ENCODE measurements at places on chromosomes 7 and 10.

- DNase-seq, result no peak
These were observed 303.7 kb downstream of the PRPF18 start for GRCh38 chr10:13890233-13891127.

DNA sequence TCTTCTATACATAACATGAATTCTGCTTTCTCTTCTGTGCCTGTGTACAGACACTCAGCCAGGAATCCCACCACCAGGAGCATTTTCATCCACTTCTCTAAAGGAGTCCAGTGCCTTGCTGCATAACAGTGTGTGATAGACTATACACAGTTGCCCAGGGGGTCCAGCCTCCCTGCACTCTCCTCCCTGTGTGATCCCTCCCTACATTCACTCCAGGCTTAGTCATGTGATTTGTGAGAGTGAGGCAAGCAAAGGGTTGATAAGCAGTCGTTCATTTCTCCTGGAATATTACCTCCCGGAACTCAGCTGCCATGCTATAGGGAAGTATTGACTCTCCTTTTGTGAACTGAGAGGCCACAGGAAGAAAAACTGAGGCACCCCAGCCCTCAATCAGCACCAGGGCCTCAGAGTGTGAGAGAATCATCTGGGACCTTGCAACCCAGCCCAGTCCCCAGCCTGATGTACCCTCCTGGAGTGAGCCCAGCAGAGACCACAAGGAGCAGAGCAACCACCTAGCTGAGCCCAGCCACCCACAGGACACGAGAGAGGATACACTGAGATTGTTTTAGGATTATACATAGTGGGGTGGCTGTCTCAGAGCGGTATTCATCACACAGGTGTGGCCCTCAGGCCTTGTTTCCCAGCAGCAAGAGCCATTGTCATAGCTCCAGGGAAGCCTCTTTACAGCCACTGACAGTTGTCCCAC is 45.0 kb upstream of the EEPD1 start:
- no peak for DNase-seq

GRCh38 chr7:45625067-45625466 is 50.9 kb downstream of the ADCY1 start:
- no peak for DNase-seq

DNA sequence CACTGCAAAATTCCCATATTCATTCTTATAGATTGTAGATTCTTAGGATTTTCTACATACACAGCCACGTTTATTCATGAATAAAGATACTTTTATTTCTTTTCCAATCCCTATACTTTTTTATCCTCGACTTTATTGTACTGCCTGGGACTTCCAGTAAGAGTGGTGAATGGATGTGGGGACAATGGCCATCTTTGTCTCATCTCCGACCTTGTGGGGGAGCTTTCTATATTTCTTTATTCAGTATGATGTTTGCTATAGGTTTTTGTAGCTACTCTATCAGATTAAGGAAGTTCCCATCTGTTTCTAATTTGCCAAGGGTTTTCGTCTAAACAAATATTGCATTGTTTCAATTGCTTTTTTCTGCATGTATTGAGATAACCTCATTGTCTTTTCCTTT is 184.3 kb downstream of the FOXP2 start:
- DNase-seq, result no peak

GRCh38 chr7:42025635-42026375 is 211.2 kb downstream of the GLI3 start:
- no peak for DNase-seq

DNA sequence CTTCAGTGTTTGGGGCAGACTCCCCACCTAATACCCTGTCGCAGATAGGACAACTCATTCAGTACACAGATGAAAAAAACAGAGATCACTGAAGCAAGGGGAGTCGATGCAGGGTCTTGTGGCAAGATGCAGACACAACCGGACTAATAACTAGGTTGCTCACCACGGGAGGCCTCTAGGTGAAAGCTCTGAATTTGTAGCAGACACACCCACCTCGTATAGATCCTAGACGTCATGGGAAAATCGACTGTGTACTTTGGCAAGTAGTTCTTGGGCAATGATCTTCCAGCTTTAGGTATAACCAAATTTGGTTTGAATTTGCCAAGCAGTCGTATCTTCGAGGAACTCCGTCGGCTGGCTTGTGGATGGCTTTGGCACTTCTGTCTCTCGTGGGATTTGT is 88.1 kb downstream of the TCF7L2 start:
- no peak for DNase-seq

GRCh38 chr7:28686418-28686800 is 271.7 kb downstream of the TRIL start:
- no peak for DNase-seq

GRCh38 chr10:58618158-58618676 is 105.5 kb downstream of the BICC1 start:
- no peak for DNase-seq

DNA sequence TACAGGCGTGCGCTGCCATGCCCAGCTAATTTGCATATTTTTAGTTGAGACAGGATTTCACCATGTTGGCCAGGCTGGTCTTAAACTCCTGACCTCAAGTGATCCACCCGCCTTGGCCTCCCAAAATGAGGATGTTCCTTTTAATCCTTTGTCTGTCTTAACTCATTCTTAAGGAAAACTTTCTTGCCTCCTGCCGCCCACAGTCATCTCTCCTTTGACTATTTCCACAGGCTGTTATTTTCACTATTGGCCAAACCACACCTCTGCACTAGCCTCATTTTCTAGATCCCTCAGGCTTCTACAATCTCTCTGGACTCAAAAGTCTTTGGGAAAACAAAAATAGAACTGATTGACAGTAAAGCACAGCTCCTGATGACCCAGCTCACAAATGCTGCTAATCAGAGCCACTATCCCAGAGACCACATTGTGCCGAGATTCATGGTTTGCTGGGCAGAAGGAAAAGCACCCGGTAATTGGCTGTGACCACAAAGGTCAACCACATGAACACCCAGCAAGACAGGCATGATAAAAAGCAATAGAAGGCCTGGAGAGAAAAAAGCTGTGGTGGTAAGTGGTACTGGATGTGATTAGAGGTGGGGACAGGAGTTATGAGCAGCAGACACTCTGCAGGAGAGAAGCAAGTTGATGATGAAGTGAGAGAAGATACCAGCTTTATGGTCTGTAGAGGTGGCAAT is 44.1 kb upstream of the ZNRF2 start:
- no peak for DNase-seq

GRCh38 chr7:31133497-31133896 is 81.4 kb downstream of the ADCYAP1R1 start:
- DNase-seq, result no peak

- DNase-seq, result no peak
These were observed 272.7 kb upstream of the MGMT start for GRCh38 chr10:129194181-129194870.

DNA sequence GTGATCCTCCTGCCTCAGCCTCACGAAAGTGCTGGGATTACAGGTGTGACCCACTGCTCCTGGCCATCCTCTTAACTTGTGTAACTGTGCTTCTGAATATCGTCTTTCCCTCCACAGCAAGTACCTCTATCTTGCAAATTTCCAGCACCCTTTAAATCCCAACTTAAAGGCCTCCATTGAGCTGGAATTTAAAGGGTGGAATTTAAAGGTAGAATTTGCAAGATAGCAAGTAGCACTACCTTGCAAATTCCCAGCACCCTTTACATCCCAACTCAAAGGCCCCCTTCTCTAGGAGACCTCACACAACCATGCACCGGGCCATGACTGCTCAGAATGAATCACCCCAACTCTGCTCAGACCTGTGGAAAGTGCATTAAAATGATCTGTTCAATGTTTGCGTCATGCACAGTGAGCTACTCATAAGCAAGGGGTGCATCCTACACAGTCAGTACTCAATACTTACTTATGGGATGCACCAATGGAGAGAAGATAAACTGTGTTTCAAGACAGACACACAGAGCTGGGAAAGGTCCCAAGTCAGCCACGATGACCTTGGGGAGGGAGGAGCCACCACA is 17.8 kb upstream of the SDK1 start:
- DNase-seq, result no peak

GRCh38 chr10:44977287-44978212 is 1.1 kb downstream of the DEPP1 start:
- DNase-seq, result no peak

DNA sequence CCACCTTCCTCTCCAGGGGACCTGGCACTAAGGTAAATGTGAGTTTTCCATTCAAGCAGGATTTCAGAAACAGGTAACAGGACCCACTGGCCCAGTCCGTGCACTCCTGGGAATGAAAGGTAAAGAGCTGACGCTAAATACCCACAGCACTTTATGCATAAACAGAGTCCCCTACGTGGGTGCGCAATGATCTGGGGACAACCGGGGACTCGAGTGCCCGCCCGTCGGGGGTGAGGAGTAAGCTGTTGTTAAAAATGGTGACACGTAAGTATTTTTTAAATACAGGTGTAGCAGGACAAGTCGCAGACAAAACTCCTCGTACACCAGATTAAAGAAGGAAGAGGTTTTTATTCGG is 47.2 kb upstream of the PPP2R2D start:
- DNase-seq, result no peak

DNA sequence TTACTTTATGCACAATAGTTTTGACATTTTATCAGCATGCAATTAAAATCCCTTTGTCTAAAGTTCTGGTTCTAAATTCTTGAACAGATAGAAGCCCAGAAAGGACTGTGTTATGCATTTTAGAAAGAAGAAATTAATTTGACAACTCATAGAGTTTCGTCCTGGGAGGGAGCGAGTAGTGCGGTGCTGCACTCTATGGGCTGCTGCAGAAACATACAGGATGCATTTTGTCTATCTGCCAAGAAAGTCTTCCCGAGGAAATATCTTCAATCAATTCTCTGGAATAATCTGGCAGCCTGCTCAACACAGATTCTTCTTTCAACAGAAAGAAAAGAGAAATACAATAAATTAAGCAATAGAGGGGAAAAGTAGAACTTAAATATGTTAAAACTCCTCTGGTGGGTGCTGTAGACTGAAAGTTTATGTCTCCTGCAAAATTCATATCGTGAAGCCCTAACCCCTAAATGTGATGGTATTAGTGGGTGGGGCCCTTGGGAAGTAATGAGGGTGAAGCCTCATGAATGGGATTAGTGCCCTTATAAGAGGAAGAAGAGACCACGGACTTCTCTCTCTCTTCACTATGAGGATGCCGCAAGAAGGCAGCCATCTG is 39.0 kb upstream of the IFRD1 start:
- no peak for DNase-seq

GRCh38 chr10:53977267-53977666 is 823.8 kb downstream of the PCDH15 start:
- DNase-seq, result no peak

DNA sequence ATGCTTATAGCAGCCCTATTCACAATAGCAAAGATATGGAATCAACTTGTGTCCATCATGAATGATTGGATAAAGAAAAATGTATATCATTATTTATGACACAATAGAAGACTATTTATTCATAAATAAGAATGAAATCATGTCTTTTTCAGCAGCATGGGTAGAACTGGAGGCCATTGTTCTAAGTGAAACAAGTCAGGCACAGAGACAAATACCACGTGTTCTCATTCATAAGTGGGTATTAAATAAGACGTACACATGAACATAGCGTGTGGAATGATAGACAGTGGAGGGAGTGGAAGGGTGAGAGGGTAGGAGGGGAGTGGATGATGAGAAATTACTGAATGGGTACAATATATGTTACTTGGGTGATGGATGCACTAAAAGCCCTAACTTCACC is 762.4 kb downstream of the REEP3 start:
- no peak for DNase-seq

GRCh38 chr7:91085175-91085574 is 179.1 kb upstream of the FZD1 start:
- DNase-seq, result no peak

- no peak for DNase-seq
These were observed 27.4 kb upstream of the GOLGA7B start for GRCh38 chr10:97822261-97822687.

GRCh38 chr10:3033925-3034324 is 33.4 kb upstream of the PFKP start:
- DNase-seq, result no peak

DNA sequence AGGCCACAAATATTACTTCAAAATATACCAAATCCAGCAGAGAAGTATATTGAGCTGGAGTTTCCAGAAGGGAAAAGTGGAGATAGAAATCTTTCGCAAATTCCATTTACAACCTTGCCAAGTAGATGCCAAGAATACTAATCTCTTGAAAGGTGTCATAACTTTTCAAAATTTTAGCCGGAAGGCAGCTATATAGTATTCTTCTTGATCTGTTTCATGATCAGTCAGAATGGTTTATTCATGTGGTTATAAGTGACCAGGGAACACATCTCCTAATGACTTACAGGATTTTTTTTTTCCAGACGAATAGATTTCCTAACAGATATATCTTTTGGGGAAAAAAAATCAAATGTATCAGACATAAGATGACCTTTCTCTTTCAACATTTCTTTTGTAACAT is 270.7 kb downstream of the TSPAN12 start:
- DNase-seq, result no peak

DNA sequence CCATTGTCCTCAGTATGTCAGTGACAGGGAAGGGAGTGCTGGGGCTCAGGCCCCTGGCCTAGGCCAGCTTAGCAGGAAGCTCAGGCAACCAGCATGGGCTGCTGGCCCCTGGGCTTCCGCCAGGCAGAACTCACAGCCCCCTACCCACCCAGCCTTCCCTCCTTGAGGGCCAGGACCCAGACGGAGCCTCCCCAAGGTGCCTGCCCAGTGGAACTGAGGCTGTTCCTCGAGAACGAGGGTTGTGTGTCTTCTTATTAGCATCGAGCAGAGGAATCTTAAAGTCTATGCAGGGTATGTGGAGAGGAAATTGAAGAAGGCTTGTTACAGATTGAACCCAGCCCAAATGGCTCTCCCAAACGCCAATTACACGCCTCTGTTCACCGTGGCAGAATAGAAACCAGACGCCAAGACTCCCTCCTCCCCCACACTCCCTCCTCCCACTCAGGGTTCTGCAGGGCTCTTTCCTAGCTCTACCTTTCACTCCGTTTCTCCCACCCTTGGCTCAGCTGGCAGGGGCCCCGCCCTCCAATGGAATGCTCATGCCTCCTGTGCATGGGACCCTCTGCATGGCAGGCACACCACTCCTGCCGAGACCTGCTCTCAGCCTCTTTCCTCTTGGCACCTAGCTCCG is 134.4 kb downstream of the ZMIZ1 start:
- no peak for DNase-seq

GRCh38 chr7:30391806-30392205 is 86.8 kb downstream of the NOD1 start:
- DNase-seq, result no peak

GRCh38 chr7:127417346-127417745 is 24.8 kb upstream of the ZNF800 start:
- DNase-seq, result no peak

DNA sequence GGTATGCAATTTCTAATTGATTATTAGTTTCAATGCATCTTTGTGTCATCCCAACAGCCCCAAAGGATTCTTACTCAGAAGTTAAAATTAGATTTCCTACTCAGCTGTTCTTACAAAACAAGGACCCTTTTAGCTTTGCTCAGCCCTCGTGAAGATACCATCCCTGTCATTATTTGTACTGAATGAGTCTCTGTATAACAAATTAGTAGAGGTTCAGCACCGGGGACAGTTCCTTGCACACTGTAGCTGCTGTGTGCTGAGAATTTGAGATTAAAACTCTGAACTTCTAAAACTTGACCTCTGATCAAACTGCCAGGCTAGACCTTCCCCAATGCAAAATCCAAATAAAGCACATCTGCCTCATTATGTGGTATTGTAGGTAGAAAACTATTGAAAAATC is 299.1 kb downstream of the LHFPL3 start:
- no peak for DNase-seq

- DNase-seq, result no peak
These were observed 43.1 kb upstream of the LBX1 start for GRCh38 chr10:101272229-101272868.

- no peak for DNase-seq
These were observed 166.2 kb downstream of the ZNF365 start for GRCh38 chr10:62540389-62540788.
